Activated CD8-positive, alpha-beta memory T cell treated with anti-CD3 and anti-CD28 coated beads, Interleukin-2, amount 50 U/mL, for 4 hours (primary cell): ENCODE measurements at places on chromosomes 16 and 17.
A peak's percentile ranks its signal among the peaks of the same experiment; 100 is the strongest.

GRCh38 chr16:1650131-1650530 lies 27.9 kb upstream of the JPT2 start:
- DNase-seq = no peak

- DNase-seq = peak; percentile 62
Measured at GRCh38 chr17:43766413-43767052, 7.9 kb upstream of the SOST start.

GRCh38 chr17:82844796-82845162 lies 5.0 kb upstream of the ZNF750 start:
- no peak for DNase-seq

- DNase-seq = no peak
Measured at GRCh38 chr16:19525385-19525723, 1.6 kb downstream of the CCP110 start.

GRCh38 chr17:48426019-48426665 lies 3.9 kb downstream of the SKAP1 start:
- DNase-seq = no peak

- no peak for DNase-seq
Measured at GRCh38 chr17:37614823-37615222, 5.6 kb upstream of the SYNRG start.

DNA sequence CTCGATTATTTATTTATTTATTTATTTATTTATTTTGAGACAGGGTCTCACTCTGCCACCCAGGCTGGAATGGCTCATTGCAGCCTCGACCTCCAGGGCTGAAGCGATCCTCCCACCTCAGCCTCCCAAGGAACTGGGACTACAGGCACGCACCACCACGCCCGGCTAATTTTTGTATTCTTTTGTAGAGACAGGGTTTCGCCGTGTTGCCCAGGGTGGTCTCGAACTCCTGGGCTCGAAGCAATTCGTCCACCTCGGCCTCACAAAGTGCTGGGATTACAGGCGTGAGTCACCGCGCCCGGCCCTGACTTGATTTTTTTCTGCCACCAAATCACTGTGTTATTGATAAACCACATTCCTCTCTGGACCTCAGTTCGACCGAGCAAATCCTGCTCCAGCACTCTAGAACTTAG lies 758 bp upstream of the RPL23A start:
- DNase-seq = no peak
